ENCODE measurements at places on chromosomes 3 and 15.
A peak's percentile ranks its signal among the peaks of the same experiment; 100 is the strongest.

- no peak for DNase-seq
These were observed 235.7 kb downstream of the SLC9A9 start for GRCh38 chr3:143612541-143612940.

- no peak for DNase-seq
These were observed 102.6 kb downstream of the EFL1 start for GRCh38 chr15:82159922-82160321.

GRCh38 chr15:44545913-44546802, 9.2 kb downstream of the EIF3J start:
- no peak for DNase-seq

DNA sequence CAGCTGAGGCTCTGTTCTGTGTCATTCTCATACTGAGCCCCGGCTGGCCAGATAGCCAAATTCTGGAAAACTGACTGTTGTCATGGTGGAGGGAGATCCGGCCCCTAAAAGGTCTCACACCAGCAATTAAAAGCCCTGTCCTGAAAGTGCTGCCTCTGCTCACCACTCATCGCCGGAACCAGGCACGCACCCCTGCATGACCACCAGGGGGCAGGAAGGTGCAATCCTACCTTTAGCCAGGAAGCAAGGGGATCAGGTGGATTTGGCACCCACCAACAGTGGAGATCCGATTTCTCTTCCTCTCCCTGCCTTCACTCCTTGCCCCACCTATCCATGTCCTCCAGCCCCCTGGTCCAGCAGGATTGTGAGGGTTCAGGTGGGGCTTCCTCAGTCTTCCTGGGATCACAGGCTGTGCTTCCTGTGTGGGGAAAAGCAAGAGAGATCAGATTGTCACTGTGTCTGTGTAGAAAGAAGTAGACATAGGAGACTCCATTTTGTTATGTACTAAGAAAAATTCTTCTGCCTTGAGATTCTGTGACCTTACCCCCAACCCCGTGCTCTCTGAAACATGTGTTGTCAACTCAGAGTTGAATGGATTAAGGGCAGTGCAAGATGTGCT, 16.1 kb upstream of the CACNA2D2 start:
- peak; percentile 56 for DNase-seq

DNA sequence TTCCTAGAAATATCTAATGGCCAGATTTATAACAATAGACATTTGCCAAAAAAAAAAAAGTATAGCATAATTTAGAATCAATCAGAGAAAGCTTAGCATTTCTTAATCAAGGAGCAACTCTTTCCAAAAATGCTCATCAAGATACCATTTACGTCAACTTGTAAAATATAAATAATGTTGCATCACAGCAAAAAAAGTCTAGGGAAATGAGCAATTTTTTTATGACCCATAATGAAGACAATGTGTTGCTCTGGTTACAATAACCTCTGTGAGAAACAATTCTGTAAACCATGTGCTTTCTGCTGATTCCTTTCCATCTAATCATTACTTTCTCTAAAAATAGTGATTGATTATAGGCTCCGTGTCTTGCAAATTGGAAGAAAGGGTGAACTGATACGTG, 36.3 kb downstream of the KBTBD8 start:
- DNase-seq = no peak

- DNase-seq = no peak
These were observed 29.6 kb upstream of the RBP2 start for GRCh38 chr3:139505829-139506386.

- no peak for DNase-seq
These were observed 14.9 kb downstream of the ACP3 start for GRCh38 chr3:132332082-132332481.

GRCh38 chr3:106093616-106094015, 224.8 kb upstream of the CBLB start:
- DNase-seq = no peak

DNA sequence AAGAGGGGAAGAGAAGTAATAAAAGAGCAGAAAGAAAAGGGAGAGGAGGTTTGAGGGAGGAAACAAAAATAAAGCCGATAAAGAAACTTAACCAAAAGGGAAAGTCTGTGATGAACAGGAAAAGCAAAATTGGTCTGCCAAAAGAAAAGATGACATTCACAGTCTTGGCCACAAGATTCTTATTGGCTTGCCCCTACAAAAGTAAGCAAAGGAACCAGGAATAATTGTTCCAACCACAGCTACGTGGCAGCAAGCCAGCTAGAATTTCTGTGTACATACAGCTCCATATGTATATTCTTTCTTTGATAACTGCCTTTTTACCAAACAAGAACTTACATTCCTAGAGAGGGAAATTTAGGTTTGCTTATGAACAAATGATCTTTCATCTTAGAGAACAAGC, 79.6 kb downstream of the MLH1 start:
- no peak for DNase-seq

DNA sequence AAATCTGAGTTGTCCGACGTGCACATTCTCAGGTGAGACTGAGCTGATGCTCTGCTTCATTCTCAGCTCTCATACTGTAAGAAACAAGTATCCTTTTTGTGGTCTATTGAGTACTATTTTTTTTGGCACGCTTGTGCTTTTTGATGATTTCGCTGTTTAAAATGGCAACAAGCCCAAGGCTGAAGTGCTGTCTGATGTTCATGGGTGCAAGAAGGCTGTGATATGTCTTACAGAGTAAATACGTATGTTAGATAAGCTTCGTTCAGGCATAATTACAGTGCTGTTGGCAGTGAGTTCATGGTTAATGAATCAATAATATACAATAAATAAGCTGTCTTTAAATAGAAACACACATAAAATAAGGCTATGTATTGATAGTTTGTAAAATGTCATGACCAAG, 27.2 kb downstream of the AQR start:
- DNase-seq = no peak

DNA sequence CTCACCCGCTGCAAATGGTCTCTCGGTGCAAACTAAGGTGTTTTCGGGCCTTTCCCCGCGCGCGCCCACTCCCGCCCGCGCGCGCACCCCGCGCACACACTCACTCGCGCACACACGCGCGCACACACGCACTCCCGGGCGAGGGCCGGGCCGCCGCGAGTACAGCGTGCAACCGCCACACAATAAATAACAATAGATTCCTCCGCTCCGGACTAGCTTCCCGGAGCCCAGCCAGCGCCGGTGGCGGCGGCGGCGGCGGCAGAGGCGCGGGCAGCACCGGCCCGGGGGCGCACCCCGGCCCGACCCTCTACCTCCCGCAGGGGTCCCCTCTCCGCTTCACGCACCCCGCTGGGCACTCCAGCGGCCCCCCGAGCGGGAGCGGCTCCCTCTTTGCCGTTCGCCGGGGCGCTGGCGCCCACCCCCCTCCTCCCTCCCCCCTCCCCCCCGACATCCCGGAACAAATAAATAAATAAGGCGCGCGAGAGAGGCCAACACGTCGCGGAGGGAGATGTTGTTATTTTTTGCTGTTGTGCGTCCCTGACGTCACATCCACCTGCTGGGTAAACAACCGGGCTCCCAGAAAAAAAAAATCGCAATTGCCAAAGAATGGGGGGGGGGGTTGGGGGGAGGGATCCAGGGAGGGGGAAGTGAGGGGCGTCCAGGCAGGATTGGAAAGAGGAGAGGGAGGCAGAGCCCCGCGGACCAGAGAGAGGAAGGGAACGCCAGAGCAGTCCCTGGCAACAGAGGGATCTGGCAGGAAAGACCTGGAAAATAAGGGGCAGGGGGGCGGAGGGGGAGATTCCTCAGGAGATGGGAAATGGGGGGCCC, at the start of gene FOXP1:
FOXP1 (minus strand) TSS at position 163 of the 828 bp plus-strand sequence. CDS start 385,347 bp downstream, outside the sequence.
- peak; percentile 44 for DNase-seq

DNA sequence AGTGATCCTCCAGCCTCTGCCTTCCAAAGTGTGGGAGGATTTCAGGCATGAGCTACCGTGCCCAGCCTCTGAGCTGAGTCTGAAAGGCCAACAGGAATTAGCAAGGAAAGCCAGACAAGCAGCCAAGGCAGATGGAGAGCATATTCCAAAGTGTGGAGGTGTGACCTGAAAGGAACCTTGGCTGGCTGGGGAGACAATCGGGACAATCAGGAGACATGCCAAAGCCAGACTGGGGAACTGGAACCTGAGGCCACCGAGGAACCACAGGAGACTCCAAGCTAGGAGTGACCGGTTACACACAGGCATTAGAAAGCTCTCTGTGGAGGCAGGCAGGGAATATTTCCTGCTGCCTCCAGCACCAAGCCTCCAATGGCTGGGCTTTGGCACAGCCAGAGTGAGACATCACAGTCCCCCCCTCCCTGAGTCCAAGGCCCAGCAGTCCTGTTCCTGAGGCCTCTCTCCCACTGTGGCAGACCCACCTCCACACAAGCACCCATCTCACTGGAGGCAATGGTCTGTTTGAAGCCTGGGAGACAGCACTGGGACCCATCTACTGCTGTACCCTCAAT, 4.5 kb upstream of the C15orf39 start:
- DNase-seq = no peak

GRCh38 chr15:98855815-98856531, 151.6 kb downstream of the PGPEP1L start:
- DNase-seq = no peak

DNA sequence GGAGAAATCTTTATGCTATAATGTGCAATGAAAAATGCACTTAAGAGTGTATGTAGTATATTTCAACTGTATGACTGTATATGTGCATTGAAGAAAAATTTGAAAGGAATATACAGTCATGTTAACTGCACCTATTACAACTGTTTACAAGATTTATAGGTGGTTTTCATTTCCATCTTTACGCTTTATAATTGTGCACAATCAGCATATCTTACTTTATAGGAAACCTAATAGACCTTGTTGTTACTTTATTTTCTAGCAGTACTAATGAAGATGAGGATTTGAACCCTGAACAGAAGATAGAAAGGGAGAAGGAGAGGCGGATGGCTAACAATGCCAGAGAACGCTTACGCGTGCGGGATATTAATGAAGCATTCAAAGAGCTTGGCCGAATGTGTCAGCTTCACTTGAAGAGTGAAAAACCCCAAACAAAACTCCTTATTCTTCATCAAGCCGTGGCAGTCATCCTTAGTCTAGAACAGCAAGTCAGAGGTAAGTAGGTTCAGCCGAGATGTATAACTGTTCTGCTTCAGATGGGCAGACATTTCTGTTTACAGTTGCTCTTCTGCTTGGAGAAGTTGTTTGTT, 103.4 kb upstream of the CGNL1 start:
- no peak for DNase-seq

Measured in CD8-positive, alpha-beta memory T cell (primary cell).